ENCODE measurements at places on chromosomes 1 and 21.

GRCh38 chr1:80251591-80251990, 1245.1 kb upstream of the ADGRL4 start:
- DNase-seq, result no peak

DNA sequence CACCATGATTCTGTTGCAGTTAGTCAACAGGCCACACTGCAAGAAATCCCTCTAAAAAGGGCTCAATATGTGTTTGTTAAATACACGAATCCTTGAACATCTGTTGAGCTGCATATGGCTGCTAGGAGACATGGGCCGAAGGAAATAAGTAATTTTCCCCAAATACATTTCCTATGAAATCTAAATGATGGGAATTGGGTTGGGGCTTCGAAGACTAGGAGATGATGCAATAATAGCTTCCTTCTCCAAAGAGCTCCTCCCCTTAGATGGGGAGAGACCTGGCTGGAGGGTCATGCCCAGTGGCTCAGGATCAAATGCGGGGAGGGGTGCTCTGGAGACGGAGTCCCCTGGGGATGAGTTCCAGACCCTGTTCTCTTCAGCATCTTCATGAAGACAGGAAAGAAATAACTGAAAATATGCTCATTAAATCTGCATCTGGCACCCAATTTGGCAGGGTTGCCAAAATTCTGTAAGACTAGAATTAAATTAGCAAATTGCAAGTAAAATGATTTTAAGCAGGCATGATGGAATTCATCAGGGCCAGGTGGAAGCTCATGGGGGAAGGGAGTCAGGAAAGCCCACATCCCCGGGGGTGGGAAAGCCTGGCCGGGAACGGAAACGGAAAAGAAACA, 165.0 kb upstream of the EDN2 start:
- no peak for DNase-seq

DNA sequence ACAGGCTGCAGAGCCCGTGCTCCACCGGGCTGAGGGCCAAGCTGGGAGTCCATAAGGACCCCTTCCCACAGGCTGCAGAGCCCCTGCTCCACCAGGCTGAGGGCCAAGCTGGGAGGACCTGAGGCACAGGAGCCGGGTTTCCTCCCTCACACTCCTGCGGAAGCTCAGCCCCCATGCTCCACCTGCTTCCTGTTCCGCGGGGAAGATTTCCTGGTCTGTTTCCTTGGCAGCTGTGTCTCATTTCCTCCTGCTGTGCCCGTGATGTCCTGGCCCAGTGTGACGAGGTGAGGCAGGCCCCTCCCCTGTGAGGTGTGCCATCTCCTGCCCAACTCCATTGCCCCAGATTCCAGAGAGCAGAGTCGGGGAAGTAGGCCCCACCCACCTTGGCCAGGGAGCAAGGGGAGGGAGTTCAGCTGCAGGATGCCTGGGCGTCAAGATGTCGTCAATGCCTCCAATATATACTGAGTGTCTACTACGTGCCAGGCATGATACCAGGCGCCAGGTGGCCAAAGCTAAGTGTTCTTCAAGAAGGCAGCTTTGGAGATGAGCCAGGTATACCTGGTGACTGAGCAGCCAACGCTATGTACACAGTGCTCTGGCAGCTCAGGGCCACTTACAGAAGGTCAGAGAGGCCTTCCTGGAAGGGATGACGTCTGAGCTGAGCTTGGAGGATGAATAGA, 58.8 kb downstream of the NAV1 start:
- no peak for DNase-seq

GRCh38 chr1:8572106-8572505, 245.3 kb downstream of the RERE start:
- no peak for DNase-seq

DNA sequence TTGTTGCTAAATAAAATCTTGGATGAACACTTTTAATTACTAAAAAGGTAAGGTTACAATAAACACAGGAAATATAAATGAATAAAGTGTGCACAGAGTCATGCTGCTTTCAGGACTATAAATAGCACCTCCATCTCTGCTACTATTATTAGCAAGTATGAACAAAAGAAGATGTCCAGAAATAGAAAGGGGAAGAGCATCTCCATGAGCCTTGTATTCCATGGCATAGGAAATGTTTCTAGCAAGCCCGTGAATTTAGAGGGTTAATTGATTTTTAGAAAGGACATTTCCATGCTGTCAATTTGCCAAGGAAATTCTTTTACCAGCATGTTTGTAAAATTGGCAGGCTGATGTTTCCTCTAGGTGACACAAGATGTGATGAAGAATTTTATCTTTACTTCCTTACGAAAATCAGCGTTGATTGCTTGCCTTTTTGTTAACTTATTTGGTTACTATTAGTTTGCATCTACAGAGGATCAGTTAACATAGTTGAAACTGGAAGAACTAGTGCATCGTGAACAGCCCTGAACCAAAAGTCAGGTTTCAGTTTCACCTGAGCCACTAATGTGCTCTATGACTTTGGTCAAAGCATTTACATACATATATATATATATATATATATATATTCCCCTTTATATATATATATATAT, 45.3 kb downstream of the NR5A2 start:
- DNase-seq, result no peak

GRCh38 chr1:204426035-204426436, 14.4 kb upstream of the PPP1R15B start:
- no peak for DNase-seq

DNA sequence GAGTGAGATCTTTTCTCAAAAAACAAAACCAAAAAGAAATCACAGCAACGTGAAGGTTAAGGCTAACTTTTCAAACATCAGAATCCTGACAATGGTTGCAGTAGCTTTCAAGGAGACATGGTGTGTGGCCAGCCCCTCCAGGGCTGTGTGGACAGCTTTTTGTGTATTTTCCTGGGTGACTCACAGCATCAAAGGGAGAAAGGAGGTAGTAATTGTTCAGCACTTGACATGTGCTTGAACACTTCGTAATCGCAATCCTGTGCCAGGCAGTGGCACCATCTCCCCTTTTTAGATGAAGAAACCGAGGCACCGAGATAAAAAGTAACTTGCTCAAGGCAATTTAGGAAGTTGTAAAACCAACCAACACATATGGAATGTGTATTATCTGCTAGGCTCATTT, 10.3 kb downstream of the NBL1 start:
- no peak for DNase-seq

- no peak for DNase-seq
Observed at GRCh38 chr1:153032677-153033308, 1.8 kb downstream of the SPRR1B start.

GRCh38 chr21:40766381-40766780, 80.6 kb downstream of the DSCAM start:
- DNase-seq, result no peak

Measured in caudate nucleus (tissue), 63 donors.